ENCODE measurements at places on chromosomes 12 and 14. TPM values are rescaled to one million over a fixed set of nuclear protein-coding genes. Genes with fewer than 3 reads are reported as not detected.
A peak's percentile ranks its signal among the peaks of the same experiment; 100 is the strongest.

DNA sequence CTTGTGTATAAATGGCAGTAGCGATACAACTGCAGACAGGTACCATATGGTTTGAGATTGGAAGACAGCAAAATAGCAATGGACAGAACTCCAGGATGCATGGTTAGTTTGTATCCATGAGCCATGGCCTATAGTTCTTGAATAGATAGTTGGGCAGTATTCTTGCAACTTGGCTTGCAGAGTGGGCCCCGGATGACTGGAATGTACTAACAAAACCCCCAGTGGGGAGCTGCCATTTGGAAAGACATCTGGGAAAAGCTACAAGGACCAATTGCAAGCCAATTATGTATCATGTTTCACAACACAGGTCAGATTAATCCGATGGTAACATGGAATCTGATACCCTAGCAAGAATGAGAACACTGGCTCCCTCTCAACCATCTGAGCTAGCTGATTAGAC, 279.6 kb downstream of the RERGL start:
- H3K4me1 ChIP-seq, result no peaks in the 10 kb centered on the region
- H3K27ac ChIP-seq, result no peak overlapping the region
- H3K36me3 ChIP-seq, result no peaks in the 10 kb centered on the region
- H3K4me3 ChIP-seq, result no peak overlapping the region
- H3K27me3 ChIP-seq, result no peaks in the 10 kb centered on the region

DNA sequence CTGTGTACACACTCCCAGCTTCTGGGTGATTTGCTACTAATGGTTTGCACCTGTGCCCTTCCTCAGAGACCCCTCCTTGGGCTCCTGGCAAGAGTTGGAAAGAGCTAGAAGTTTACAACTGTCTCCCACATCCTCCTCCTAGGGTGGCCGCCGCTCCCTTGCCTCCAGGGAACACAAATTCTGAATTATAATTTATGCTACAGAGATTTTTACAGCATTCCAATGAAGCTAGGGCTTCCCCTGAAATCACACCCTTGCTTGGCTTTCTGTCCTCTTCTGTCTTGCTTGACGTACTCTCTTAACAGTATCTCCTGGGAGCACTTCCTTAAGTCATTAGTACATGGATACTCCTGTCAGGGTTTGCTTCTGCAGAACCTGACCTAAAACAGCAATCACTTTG, 180.2 kb downstream of the KCNA5 start:
- H3K36me3 ChIP-seq, result no peaks in the 10 kb centered on the region
- no peak for DNase-seq
- H3K27ac ChIP-seq, result no peak overlapping the region
- H3K27me3 ChIP-seq, result no peaks in the 10 kb centered on the region

- peak overlapping the region; percentile 91 for H3K27ac ChIP-seq
- H3K4me1 ChIP-seq, result peaks cover 72% of the 10 kb centered on the region
- peaks cover 3% of the 10 kb centered on the region for H3K36me3 ChIP-seq
- H3K27me3 ChIP-seq, result no peaks in the 10 kb centered on the region
- DNase-seq, result peak; percentile 89
These were observed 94.3 kb downstream of the RFLNA start for GRCh38 chr12:124389138-124389724.

DNA sequence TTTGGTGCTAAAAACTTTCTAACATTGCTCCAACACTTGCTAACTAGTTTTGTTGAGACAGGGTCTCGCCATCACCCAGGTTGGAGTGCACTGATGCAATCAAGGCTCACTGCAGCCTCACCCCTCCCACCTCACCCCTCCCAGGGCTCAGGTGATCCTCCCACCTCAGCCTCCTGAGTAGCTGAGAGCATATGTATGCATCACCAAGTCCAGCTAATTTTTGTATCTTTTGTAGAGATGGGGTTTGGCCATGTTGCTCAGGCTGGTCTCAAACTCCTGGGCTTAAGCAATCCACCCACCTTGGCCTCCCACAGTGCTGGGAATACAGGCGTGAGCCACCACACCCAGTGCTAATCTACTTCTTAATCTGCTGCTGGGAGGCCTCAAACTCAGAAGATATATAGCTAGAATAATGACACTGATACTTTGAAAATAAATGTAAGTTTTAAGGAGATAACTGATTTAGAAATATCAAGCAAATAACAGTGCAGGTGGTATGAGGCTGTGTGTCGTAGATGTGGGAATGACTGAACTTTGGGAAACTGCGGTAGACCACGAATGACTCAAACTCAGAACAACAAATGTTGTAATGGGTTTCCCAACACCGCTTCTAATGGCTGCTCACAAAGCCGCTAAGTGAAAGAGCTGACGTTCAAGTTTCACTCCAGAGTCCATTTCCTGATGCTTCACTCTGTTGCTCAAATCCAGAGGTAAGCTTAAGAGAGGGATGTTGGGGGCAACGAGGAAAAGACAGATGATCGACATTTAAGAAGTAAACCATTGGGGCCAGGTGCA, 10.0 kb downstream of the TMCC3 start:
- H3K36me3 ChIP-seq, result no peaks in the 10 kb centered on the region
- no peaks in the 10 kb centered on the region for H3K27me3 ChIP-seq
- H3K4me1 ChIP-seq, result peaks cover 13% of the 10 kb centered on the region
- DNase-seq, result no peak
- H3K4me3 ChIP-seq, result no peak overlapping the region

- H3K27me3 ChIP-seq, result no peaks in the 10 kb centered on the region
- H3K4me3 ChIP-seq, result no peak overlapping the region
- H3K4me1 ChIP-seq, result no peaks in the 10 kb centered on the region
- no peak for DNase-seq
These were observed 92.7 kb downstream of the PAH start for GRCh38 chr12:102824218-102824835.

- peak; percentile 22 for DNase-seq
- H3K36me3 ChIP-seq, result no peaks in the 10 kb centered on the region
- no peak overlapping the region for H3K4me3 ChIP-seq
- H3K27ac ChIP-seq, result no peak overlapping the region
These were observed 11.8 kb upstream of the OR6S1 start for GRCh38 chr14:20652996-20653975.

DNA sequence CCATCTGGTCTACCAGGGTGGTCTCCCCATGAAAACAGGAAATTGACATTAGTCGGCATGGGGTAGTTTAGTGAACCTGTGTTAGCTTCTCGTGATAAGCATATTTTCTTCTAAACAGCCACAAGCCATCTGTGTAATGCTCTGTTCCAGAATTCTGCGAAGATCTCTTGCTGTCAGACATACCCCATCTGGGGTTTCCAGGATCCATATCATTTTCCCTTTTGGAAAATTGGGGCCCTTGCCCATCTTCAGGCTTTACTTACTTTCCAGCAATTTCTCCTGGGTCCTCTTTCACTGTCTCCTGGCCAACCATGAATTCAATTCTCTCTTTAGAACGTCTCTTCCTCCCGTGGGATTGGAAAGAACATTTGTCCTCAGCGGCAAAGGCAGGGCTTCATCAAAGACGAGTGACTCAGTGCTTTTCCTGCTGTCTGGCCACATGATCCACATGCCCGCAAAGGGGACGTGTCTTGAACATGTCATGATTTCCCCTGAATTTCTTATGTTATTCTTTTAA, 21.4 kb upstream of the NCOR2 start:
- no peaks in the 10 kb centered on the region for H3K36me3 ChIP-seq
- peak; percentile 72 for DNase-seq
- peaks cover 25% of the 10 kb centered on the region for H3K4me1 ChIP-seq
- H3K4me3 ChIP-seq, result no peak overlapping the region

GRCh38 chr14:103805708-103806107, 41.7 kb downstream of the PPP1R13B start:
- H3K36me3 ChIP-seq, result no peaks in the 10 kb centered on the region
- H3K4me1 ChIP-seq, result peaks cover 4% of the 10 kb centered on the region
- H3K27ac ChIP-seq, result no peak overlapping the region
- no peak overlapping the region for H3K4me3 ChIP-seq
- no peak for DNase-seq

- no peaks in the 10 kb centered on the region for H3K36me3 ChIP-seq
- H3K4me1 ChIP-seq, result peaks cover 48% of the 10 kb centered on the region
- H3K4me3 ChIP-seq, result peak overlapping the region; percentile 44
- no peak overlapping the region for H3K27ac ChIP-seq
- peak; percentile 35 for DNase-seq
These were observed 3.4 kb upstream of the HOXC9 start for GRCh38 chr12:53996240-53997203.

- H3K4me1 ChIP-seq, result peaks cover 23% of the 10 kb centered on the region
- no peaks in the 10 kb centered on the region for H3K36me3 ChIP-seq
- DNase-seq, result no peak
- H3K27me3 ChIP-seq, result no peaks in the 10 kb centered on the region
These were observed 914 bp upstream of the PACS2 start for GRCh38 chr14:105313381-105314286.

DNA sequence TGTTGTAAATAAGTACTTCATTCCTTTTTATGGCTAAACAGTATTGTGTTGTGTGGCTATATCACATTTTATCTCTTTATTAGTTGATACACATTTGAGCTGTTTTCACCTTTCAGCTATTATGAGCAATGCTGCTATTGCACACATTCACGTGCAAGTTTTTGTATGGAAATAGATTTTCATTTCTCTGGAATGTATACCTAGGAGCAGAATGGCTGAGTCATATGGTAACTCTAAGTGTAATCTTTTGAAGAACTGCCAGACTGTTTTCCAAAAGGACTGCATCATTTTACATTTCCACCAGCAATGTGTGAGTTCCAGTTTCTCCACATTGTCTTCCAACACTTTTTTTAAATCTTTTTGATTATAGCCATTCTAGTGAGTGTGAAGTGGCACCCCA, 134.0 kb downstream of the SRGAP1 start:
- H3K4me1 ChIP-seq, result no peaks in the 10 kb centered on the region
- no peak overlapping the region for H3K27ac ChIP-seq
- H3K36me3 ChIP-seq, result no peaks in the 10 kb centered on the region
- H3K27me3 ChIP-seq, result no peaks in the 10 kb centered on the region
- H3K4me3 ChIP-seq, result no peak overlapping the region
- DNase-seq, result no peak

DNA sequence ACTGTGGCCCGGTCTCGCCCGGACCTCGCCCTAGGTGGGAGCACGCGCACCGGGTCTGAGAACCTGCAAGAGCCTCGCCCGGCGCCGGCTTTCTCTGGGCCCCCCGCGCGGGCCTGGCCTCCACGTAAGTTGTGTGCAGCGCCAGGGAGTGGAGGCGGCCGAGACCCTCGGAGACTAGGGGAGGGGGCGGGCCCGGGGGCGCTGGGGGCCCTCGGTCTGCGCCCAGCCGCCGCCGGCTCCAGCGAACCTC, 183 bp upstream of the PRMT8 start:
- H3K4me3 ChIP-seq, result no peak overlapping the region
- no peaks in the 10 kb centered on the region for H3K4me1 ChIP-seq
- peaks cover 40% of the 10 kb centered on the region for H3K27me3 ChIP-seq
- DNase-seq, result no peak
- no peak overlapping the region for H3K27ac ChIP-seq

- H3K36me3 ChIP-seq, result no peaks in the 10 kb centered on the region
- no peak overlapping the region for H3K27ac ChIP-seq
- H3K4me3 ChIP-seq, result no peak overlapping the region
These were observed 278.2 kb downstream of the PDZRN4 start for GRCh38 chr12:41466300-41466699.

DNA sequence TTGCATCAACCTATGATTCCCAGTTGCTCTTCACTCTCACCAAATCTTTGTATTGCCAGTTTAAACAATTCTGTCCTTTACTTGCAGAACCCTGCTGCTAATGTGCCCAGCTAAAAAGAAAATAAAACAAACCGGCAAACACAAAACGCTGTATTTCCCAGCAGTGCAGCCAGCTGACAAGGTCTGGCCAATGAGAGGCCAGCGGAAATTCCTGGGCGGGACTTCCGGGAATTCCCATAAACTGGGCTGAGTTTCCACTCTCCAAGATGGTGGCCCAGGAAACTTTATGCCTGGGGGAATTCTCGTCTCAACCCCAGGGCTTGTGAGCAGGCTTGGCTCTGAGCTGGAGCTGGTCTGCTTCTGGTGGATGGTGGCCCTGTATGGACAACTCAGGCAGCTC, 807.3 kb upstream of the TMEM132C start:
- peaks cover 9% of the 10 kb centered on the region for H3K4me1 ChIP-seq
- no peak overlapping the region for H3K4me3 ChIP-seq
- H3K27ac ChIP-seq, result no peak overlapping the region
- H3K27me3 ChIP-seq, result no peaks in the 10 kb centered on the region
- DNase-seq, result no peak

GRCh38 chr12:6318440-6318879, 8.0 kb downstream of the PLEKHG6 start:
- peaks cover 18% of the 10 kb centered on the region for H3K4me1 ChIP-seq
- H3K27ac ChIP-seq, result no peak overlapping the region
- H3K4me3 ChIP-seq, result no peak overlapping the region
- no peaks in the 10 kb centered on the region for H3K36me3 ChIP-seq

DNA sequence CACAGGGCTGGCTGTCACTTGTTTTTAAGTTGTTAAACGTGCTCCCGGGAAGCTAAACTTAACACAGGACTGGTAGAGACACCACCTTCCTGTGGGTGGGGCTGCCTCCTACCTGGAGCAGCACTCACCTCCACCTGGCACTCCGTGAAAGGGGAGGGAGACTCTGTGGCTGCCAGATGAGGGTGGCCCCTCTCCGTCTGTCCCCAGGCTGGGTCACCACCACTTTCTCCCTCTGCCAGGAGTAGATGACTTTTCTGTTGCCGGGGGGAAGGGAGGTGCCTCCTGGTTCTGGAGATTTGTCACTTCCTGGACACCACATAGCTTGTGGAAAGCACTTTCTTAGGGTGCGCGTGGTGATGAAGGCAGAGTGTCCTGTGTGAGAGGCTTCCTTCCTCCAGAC, 81.3 kb downstream of the WDR20 start:
- H3K27me3 ChIP-seq, result no peaks in the 10 kb centered on the region
- DNase-seq, result no peak
- H3K4me3 ChIP-seq, result no peak overlapping the region
- no peaks in the 10 kb centered on the region for H3K36me3 ChIP-seq

The RNASE1 gene
- 1,558 TPM for total RNA-seq

The KRT80 gene
- total RNA-seq, result 15.2 TPM

Data from upper lobe of left lung (tissue), 6 donors.